Activated T-helper 17 cell treated with anti-CD3 and anti-CD28 coated beads, Interleukin-2, amount 50 U/mL, for 72 hours (primary cell): ENCODE measurements at places on chromosomes 7 and 10. TPM values are rescaled to one million over a fixed set of nuclear protein-coding genes. Genes with fewer than 3 reads are reported as not detected.

DNA sequence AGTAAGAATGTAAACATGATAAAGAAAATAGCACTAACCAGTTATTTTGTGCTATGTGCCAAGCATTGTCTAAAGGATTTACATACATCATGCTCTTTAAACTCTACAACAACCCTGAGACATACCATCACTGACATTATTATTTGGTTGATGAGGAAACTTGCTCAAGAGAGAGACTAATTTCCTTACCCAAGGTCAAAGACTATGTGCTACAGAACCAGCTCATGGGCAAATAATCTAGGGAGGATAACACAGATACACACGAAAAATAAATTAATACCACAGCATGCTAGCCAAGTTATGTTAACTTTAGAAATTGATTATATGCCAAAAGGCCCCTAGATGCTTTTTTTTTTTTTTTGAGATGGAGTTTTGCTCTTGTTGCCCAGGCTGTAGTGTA, 2.7 kb downstream of the ANKRD16 start:
- ATAC-seq, result no peak

DNA sequence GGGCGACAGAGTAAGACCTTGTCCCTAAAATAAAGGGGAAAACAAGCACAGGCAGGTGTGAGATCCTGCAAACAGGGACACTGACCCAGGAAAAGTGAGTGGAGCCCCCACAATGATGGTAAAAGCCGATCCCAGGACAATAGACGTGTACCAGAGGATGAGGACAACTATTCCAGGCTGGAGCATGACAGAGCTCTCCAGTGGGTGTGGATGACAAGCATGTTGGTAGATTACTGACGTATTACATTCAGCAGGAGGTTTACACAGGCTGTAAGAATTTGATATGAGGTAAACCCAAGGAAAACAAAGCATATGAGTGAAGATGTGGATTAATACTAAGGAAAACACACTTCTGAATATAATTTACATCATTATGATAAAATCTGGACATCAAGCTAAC, 27.8 kb upstream of the SMURF1 start:
- no peak for ATAC-seq

DNA sequence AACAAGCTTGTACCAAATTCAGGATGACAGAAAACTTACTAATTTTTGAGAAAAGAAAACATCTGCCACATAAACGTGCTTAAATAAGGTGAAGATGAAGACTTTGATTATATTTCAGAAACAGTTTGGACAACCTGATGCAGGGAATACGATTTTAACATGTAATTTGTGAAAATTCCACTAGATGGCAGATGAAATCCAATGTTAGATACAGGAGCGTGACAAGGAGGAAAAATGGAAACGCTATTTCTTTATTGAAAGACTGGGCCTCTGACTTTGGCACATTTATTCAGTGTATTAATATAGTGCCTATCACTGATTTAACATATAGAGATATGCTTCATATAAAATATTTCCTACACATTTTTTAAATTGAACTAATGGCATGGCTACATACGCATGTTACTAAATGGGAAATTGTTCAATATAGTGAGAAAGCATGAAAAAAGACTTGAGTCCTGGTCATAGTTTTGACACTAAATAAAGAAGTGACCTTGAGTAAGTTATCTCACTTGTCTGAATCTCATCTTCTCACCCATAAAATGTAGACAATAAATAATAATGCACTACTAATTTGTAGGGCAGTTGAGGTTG, 60.7 kb downstream of the CD36 start:
- no peak for ATAC-seq

GRCh38 chr10:14439451-14440259, 108.9 kb upstream of the FRMD4A start:
- ATAC-seq, result no peak

GRCh38 chr10:86556933-86557649, 35.5 kb upstream of the WAPL start:
- no peak for ATAC-seq

PIK3AP1 gene
- 6.6 TPM for total RNA-seq

- no peak for ATAC-seq
Measured at GRCh38 chr10:10094691-10095090, 923.0 kb upstream of the CELF2 start.

CUBN gene
- total RNA-seq, result 0.41 TPM

EFCAB10 gene
- not detected for total RNA-seq
